ENCODE measurements at places on chromosomes 6 and 20. TPM values are rescaled to one million over a fixed set of nuclear protein-coding genes. Genes with fewer than 3 reads are reported as not detected.

NHSL1 gene
- total RNA-seq = 7.5 TPM

GRCh38 chr6:159467473-159468041 lies 225.5 kb downstream of the SOD2 start:
- DNase-seq = no peak

DNA sequence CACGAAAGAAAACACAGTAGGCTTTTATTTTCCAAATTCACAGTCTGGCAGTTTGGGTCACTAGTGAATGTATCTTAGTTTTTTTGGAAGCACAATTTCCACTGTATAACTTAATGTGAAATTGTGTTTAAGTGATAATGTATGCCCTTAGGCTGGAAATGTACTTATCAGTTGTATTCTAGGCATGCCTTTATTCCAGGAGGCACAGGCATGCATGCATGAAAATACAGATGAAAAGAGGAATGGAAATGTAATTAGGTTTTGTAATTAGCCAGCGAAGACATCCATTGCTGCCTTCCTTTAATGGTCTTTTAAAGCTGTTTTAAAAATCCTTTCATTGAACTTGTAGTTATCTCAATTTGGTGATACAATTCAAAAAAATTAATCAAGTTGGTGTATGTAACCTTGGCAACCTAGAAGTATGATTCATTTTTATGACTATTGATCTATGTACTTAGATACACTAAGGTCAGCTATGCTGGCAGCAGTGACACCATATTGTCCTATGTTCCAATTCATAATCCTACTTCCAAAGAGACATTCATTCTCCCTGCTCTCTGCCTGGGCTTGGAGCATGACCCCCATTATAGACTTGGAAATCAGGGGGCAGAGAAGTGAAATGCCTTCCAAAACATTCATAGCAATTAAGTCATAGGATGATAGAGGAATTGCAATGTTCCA lies 73.1 kb downstream of the SNAP25 start:
- no peak for DNase-seq

CASS4 gene
- not detected for total RNA-seq

DNA sequence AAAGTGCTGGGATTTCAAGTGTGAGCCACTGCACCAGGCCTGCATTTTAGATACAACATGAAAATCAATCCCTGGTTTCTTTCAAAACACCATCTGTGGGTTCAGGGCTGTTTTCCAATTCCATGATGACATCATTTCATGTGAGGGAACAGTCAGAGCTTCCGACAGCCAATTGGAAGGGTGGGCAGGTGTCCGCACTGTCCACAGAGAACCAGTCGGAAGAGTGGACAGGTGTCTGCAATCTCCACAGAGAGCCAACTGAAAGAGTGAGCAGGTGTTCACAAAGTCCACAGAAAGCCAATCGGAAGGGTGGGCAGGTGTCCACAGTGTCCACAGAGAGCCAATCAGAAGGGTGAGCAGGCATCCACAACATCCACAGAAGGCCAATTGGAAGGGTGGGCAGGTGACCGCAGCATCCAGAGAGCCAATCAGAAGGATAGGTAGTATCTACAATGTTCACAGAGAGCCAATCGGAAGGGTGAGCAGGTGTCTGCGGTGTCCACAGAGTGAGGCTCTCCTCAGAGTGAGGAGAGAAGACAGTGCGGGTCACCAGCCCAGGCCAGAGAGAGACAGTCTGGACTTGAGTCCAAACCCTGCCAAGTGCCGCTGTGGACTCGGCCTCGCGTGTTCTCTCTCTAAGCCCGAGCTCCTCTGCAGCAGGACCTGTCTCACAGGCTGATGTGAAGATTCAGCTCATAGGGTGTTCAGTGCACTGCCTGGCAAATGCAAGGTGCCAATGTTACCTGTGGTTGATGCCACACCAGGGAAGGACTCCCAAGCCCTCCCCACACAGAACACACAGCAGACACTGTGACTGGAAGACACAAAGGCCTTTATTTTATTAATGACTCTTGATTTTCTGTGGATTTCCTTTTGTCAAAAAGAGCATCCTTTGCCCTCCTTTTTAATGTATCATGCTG lies 57.3 kb downstream of the DLL1 start:
- DNase-seq = no peak

KHDRBS2 gene
- total RNA-seq = not detected

MMP24 gene
- total RNA-seq = 0.23 TPM

SLC22A3 gene
- total RNA-seq = not detected

GRCh38 chr20:33475381-33476152 lies 14.3 kb upstream of the CBFA2T2 start:
- DNase-seq = no peak

DCDC2 gene
- not detected for total RNA-seq

DAAM2 gene
- 1.7 TPM for total RNA-seq

DNA sequence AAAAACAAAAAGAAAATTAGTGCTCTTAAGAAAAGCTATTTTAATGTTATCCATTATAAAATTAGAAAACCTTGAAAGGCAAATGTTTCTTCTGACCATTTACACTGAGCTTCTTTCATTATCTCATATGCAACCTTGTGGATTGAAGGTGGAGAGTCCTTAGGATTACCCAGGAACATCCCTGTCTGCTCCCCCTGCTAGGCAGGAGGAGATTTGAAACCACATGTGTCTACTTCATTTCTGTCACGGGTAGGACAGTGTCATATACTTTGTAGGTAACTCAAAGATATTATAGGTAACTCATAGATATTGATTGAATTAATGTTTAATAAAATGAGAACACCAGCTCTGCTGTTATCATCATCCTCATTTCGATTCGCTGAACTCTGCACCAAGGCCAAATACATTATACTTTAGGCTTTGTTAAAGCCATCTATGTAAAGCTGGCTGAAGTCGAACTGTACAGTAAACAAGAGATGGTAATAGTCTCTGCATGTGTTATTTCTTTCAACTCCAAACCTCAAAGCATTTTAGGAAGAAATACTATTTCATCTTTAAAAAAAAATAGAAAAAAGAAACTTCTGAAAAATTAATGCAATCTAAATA lies 49.5 kb downstream of the HDAC2 start:
- DNase-seq = no peak

SLPI gene
- total RNA-seq = not detected

DNA sequence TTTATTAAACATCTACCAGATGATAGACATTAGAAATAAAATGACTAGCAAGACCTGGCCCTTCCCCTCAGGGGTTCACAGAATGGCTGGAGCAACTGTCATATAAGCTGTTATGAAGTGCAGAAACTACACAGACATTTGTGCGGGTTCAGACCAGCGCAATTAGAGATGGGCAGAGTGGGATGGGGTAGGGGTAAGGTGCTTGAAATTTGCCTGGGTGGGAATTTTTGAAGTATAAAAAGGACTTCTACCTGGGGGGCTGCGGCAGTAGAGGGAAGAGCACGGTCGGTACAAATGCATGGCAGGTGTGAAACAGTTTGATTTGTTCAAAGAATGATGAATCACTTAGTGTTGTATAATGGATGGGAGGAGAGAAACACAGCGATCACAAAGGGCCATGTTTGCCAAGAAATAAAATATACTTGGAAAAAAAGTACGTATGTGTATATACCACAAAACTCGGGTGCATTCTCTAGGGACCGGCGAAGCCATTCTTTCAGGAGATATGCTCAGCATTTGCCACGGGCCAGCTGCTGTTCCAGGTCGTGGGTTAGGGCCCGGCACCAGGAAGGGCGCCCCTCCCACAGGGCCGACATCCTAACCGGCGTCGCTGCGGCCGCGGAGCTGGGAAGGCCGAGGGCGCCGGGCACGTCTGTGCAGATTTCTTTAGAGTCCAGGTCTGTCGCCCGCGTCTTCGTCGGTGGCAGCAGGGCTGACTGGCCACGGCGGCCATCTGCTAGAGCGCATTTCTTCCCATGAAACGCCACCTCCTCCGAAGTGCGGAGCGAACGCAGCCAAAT lies 809 bp upstream of the NOL7 start:
- DNase-seq = no peak

DNA sequence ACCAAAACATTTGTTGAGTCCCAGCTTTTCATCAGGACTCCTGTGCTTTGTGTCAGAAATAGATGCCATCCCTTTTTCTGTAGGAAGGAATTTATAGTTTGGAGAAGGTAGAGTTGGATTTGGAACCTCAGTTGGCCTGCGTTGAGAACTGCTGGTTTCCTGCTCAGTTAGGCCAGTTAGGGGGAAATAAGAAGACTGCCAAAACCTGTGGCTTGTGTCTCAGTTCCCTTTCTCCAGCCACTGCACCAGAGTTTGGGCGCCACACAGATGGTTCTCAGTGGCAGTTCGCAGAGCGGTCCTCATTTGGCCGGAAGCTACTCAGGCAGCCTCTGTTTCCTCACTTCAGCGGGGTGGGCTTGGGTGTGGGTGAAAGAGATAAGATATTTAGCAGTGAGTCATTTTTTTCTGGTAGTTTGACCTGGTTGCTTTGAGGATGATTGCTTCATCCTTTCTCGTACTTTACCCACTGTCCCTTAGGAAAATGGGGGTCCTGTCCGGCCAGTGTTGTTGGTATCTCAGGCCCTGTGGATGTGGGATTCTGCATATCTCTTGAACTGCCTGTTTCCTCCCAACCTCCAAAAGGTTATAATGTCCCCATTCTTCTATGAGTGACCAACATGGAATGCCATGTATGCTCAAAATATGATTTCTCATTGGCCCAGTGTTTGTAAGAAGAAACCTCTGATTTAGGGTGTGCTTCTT lies 53.7 kb downstream of the JARID2 start:
- DNase-seq = peak; percentile 41

GRCh38 chr20:2122936-2123335 lies 21.3 kb downstream of the STK35 start:
- DNase-seq = no peak

DNA sequence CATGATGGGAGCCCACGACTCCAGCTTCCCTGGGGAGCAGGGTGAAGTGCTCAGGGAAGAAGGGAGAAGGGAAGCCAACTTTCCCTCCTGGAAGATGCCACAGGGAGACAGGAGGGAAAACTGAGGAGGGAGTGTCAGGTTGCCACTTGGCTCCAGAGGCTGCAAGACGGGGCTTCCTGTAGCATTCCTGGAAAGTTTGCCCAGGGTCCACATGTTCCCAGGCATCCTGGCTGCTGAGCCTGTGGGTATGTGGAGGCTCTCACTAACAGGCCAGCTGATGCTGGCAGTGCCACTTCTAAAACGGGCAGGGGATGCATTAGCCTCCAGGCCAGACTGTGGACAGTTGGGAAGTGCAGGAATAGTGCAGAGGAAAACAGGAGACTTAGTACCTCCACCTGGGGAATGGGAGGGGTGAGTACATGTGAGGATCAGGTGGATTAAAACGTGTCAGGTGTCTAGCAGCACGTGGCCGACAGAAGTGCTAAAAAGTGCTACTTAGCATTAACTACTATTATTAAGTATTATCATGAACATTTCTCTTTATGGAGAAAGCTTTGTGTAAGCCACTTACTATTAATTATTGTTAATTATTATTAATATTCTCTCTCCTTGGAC lies 33.2 kb downstream of the BANF2 start:
- no peak for DNase-seq

PAK5 gene
- not detected for total RNA-seq

- no peak for DNase-seq
Observed at GRCh38 chr6:11279284-11279689, 46.8 kb upstream of the NEDD9 start.

UFL1 gene
- 12.9 TPM for total RNA-seq

DNA sequence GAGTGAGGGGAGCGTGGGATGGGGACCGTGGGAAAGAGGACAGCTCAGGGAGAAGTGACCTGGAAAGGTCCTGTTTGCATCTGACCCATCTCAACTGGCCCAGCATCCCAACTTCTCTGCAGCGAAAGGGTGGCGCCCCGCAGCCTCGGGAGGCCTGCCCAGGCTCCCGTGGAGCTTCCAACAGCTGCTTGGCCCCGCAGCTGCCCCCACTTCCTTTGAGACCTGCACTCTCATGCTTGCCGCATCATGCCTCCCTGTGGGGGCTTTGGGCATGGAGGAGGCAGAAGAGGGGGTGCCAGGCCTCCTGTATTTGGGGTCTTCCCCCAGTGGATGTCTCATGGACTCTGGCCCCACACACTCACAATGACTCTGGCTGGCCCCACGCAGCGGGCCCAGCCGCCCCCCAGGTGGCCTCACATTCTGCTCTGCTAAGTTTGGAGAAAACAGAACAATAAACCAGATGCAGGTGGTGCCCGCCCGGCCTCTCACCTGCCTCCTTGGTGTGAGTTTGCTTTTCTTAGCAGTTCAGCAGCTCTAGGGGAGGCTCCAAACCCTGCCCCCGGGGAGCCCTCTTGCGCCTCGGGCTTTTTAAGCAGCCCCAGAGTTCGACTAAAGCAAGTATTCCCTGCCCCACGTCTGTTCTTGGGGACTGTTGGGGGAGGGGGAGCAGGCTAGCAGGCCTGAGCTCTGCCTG lies 40.7 kb downstream of the CPXM1 start:
- DNase-seq = no peak

- DNase-seq = no peak
Observed at GRCh38 chr6:150001295-150002008, 23.9 kb downstream of the RAET1L start.

DNA sequence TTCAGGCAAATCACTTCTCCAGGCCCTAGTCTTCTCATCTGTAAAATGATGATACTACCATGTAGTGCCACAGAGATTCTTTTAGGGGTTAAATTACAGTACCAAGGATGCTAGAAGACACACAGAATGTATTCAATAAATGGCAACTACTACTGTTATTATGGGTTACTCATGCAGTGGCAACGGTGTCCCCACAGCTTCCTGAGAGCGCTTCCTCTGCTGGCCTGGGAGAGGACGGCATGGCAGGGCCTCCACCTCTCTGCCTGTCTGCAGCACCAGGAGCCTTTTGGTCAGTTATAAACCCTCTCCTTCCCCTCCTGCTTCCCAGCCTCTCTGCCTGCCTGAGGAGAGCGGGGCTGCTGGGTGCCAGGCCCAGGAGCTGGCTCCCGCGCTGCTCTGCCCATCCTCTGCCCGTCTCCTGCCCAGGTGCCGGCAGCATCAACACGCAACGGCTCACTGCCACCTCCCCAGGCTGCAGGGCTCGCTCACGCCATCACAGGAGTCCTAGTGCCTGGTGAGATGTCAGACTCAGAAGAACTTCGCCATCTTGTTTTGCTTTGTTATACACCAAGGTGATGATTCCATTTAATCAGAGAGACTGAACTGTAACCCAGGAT lies 170.6 kb downstream of the FOXC1 start:
- DNase-seq = no peak

TINAG gene
- total RNA-seq = not detected

- DNase-seq = no peak
Observed at GRCh38 chr6:40583709-40584108, 3.5 kb downstream of the LRFN2 start.

KHDC1 gene
- total RNA-seq = 4.2 TPM

BPI gene
- not detected for total RNA-seq

POPDC3 gene
- 70.5 TPM for total RNA-seq

- no peak for DNase-seq
Observed at GRCh38 chr20:25013478-25014380, 21.2 kb upstream of the APMAP start.

GRCh38 chr20:18391686-18392085 lies 75.1 kb downstream of the DZANK1 start:
- no peak for DNase-seq

Measured in HT1080 (cell line).